ENCODE measurements at places on chromosomes 5 and 9. TPM values are rescaled to one million over a fixed set of nuclear protein-coding genes. Genes with fewer than 3 reads are reported as not detected.

DNA sequence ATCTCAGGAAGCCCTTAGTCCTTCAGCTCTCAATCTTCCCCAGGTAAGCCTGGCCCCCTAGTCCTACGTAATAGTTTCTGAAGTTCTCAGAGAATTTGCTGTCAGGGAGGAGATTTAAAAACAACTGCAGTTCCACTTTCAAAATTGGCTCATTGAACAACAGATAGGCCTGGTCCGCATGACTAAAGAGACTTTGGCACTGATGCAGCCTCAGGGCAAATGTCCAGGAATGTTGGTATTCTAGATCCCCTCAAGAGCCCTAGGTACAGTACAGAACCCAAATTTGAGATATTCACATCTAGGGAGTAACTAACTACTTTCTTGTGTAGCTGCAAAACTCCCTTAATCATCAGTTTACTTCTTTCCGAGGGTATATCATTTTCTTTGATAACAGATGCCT is 162.8 kb downstream of the GABRG2 start:
- no peak for DNase-seq

DNA sequence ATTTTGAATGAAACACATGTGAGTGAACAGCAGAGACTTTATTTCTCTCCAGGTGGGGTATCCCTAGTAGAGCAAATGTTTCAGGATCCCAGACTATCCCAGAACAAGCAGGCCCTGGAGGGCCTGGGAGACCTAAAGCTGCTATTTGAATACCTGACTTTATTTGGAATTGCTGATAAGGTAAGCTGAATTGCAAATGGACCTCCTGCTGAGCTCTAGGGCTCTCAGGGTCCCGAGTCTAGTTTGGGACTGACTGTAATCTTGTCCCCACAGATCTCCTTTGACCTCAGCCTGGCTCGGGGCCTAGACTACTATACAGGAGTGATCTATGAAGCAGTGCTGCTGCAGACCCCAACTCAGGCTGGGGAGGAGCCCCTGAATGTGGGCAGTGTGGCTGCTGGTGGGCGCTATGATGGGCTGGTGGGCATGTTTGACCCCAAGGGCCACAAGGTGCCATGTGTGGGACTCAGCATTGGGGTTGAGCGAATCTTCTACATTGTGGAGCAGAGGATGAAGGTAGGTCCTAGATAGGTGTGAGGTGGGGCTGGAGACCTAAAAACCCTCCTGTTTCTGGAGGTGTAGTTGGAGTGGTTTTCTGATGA is 3.3 kb upstream of the ZMAT2 start:
- DNase-seq: no peak

- no peak for DNase-seq
Measured at GRCh38 chr5:101877451-101877850, 418.6 kb downstream of the SLCO4C1 start.

GRCh38 chr5:83512061-83512745 is 40.7 kb downstream of the VCAN start:
- DNase-seq: peak; percentile 21

- no peak for DNase-seq
Measured at GRCh38 chr5:59923465-59923864, 29.9 kb upstream of the PDE4D start.

GRCh38 chr9:114869378-114869777 is 61.0 kb downstream of the TNFSF8 start:
- no peak for DNase-seq

- no peak for DNase-seq
Measured at GRCh38 chr5:31335456-31335855, 142.0 kb downstream of the CDH6 start.

DNA sequence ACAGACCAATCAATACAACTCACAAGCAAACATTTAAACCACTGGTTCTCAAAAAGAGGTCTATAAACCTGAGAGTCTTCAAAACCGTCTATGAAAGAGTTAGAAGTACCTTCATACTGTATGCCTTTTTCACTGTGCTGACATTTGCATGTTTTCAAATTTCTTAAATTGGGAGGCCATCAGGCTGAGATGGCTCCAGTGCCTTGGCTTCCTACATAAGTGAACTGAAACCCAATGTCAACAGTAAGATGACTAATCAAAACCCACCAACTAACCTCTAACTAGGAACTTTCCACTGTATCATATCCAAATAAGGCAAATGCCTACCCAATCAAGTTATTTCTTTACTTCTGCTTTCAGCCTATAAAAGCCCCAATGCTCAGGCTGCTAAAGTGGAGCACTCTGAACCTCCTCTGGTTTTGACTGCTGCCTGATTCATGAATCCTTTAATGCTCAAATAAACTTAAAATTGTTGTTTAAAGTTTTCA is 35.1 kb downstream of the FAM13B start:
- DNase-seq: peak; percentile 48

GRCh38 chr5:172571413-172571812 is 69.7 kb upstream of the NEURL1B start:
- no peak for DNase-seq

- no peak for DNase-seq
Measured at GRCh38 chr9:31236344-31236743, 1148.1 kb upstream of the ACO1 start.

DNA sequence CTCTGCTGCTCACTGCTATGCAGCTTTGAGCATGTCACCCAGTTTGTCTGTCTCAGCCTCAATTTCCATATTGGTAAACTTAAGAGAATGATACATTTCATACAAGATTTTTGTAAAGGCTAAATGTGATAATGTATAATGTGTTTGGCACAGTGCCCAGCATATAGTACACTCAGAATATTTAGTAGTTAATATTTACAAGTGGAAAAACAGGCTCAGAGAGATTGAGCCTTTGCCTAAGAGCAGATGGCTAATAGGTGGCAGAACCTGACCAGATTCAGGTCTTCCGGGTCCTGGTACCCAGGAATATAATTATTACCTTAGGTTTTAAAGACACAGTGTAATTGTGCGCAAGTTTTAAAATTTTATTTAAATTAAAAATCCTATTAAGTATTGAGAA is 46.8 kb upstream of the KIAA1958 start:
- DNase-seq: no peak

GRCh38 chr5:170809551-170809950 is 26.0 kb downstream of the GABRP start:
- peak; percentile 52 for DNase-seq

DNA sequence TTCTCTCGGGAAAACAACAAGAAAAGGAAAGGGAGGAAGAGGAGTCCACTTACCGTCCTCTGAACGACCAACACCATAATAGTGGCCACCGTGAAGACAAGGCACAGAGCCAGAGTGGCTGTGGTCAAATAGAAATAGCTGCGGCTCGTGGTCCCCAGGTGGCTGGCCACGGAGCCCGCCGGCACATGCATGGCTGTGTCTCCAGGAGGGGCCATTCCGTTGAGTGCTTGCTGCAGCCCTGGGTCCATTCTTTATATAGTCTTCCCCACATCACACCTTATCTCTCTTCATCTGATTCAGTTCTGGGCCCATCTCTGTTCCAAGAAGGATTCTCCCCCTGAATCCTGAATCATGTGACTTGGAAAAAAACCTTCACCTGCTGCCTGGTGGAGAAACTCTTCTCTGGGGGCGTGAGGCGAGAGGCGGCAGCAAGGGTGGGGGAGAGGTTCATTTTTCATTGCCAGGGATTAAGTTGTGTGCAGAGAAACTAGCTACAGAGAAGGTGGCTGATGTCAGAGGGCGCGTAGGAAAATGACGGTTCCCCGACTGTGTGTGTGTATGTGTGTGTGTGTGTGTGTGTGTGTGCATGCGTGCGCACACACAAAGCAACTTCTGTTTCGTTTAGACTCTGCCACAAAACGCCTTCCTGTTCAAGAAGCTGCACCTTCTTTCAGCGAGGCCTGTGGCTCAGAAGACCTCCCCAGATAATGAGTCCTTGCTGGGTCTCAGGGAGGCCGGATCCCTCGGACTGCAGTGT is at the start of gene TNFSF8:
TSS of gene TNFSF8 (minus strand) at position 536 of the 757 bp plus-strand sequence. CDS start at position 248, 288 bp downstream.
- no peak for DNase-seq

GRCh38 chr5:151570058-151570457 is 21.1 kb downstream of the FAT2 start:
- no peak for DNase-seq

DNA sequence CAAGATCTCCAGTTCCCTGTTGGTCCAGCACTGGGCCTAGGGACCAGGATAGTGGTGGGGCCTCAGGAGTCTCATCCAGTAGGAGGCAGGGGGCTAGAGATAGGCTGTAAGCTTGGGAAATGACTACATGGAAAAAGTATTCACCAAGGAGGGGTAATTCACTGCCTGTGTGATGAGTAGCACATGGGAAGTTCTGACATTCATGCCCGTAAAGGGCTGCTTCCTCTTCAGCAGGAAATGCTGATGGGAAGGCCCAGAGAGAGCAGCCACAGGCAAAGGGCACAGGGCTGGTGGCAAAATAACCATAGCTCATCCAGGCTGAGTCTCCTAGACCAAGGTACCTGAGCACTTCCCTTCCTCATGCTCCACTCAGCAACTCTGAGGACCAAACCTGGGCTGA is 23.1 kb upstream of the FRRS1L start:
- no peak for DNase-seq

- no peak for DNase-seq
Measured at GRCh38 chr5:149616727-149617285, 35.5 kb downstream of the ARHGEF37 start.

- peak; percentile 47 for DNase-seq
Measured at GRCh38 chr9:133377721-133378216, 1.6 kb downstream of the STKLD1 start.

GRCh38 chr5:132666310-132667123 is 7.3 kb upstream of the IL4 start:
- DNase-seq: peak; percentile 45

SPATA31C1 gene
- total RNA-seq: not detected

IL9 gene
- not detected for total RNA-seq

SLC34A3 gene
- total RNA-seq: not detected

APBA1 gene
- 1.8 TPM for total RNA-seq

TNFSF8 gene
- not detected for total RNA-seq

RARS1 gene
- total RNA-seq: 243 TPM

Measured in osteoblast (primary cell).